Activated T-helper 1 cell treated with anti-CD3 and anti-CD28 coated beads, Interleukin-12 subunit alpha, Interleukin-12 subunit beta, Interleukin-2, Interleukin-4 antibody, amounts not matched to agents 30 ng/mL and 10 ng/mL and 1 ng/mL, durations not matched to agents 14 hours and 24 hours and 36 hours (primary cell): ENCODE measurements at places on chromosomes 2 and 18. TPM values are rescaled to one million over a fixed set of nuclear protein-coding genes. Genes with fewer than 3 reads are reported as not detected.
A peak's percentile ranks its signal among the peaks of the same experiment; 100 is the strongest.

DNA sequence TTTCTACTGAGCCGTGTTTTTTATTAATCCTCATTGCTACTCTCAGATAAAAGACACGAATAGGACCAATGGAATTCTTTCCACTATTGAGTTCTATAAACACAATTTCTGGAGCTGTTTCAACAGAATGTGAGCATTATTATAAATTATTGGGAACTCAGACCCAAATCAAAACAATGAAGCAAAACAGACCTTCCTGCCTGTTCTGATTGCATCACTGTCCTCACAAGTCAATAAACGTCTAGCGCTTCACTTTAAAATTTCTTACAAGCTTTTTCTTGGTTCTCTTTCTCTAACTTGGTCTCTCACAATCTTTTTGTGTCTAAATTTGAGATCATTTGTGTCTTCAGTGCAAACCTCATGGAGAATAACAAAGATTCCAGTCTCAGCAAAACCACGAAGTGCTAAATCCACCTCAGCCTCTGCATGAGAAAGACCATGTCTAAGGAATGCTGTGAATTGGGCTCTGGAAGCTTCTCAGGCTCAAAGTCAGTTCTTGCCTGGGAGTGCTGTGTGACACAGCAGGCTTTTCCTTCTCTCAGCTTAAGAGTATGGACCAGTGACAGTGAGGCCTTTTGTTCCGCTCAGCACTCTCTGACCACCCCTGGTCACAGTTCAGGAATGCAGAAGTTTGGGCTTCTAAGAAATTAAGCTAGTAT lies 22.8 kb downstream of the ARHGAP28 start:
- H3K36me3 ChIP-seq, result no peaks in the 10 kb centered on the region
- DNase-seq, result no peak
- no peaks in the 10 kb centered on the region for H3K27me3 ChIP-seq
- H3K4me1 ChIP-seq, result no peaks in the 10 kb centered on the region

- H3K4me3 ChIP-seq, result no peak overlapping the region
- H3K36me3 ChIP-seq, result no peaks in the 10 kb centered on the region
- DNase-seq, result no peak
- no peaks in the 10 kb centered on the region for H3K4me1 ChIP-seq
- H3K27ac ChIP-seq, result no peak overlapping the region
Measured at GRCh38 chr2:204373942-204374341, 171.3 kb upstream of the PARD3B start.

Gene RNF149
- 54.8 and 55.9 TPM in 2 replicates for total RNA-seq

DNA sequence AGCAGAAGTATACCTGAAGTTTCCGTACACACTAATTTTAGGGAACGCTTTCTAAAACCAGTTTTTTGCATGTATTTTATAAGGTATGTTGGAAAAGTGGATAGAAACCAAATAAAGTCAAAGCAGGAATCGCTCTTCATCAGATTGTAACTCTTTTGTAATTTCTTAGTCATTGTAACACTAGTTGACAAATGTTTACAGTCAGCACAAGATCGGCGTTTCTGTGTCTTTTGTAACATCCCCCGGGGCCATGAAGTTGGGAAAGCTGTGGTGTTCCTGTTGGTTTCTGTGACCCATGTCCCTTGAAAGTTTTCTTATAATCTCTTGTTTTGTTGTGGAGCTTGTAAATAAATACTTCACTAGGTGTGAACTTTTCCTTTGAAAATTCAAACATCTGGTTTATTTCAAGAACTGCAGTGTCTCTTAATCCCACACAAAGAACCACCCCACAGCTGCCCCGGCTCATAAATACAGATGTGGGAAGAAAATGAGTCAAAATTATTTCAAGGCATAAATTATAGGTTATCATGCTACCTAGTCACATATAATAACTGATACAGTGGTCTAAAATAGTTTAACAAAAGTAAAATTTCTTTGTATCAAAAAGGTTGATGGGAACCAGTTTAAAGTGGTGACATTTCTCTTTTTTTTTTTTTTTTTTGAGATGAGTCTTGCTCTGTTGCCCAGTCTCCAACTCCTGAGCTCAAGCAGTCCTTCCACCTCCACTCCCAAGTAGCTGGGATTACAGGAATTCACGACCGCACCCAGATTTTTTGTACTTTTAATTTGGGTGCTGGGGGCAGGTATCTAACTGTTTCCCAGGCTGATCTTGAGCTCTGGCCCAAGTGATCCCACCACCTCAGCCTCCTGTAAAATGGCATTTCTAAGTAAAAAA lies 751 bp upstream of the NMI start:
- peaks cover 44% of the 10 kb centered on the region for H3K4me1 ChIP-seq
- H3K4me3 ChIP-seq, result peak overlapping the region; percentile 88
- H3K36me3 ChIP-seq, result peaks cover 14% of the 10 kb centered on the region
- peak overlapping the region; percentile 98 for H3K27ac ChIP-seq

Gene ACADL
- not detected in 2 replicates for total RNA-seq

Gene HOXD9
- not detected in 2 replicates for total RNA-seq

GRCh38 chr2:88680266-88680902 lies 11.1 kb upstream of the RPIA start:
- H3K27me3 ChIP-seq, result peaks cover 2% of the 10 kb centered on the region
- no peaks in the 10 kb centered on the region for H3K4me1 ChIP-seq
- no peak for DNase-seq
- no peak overlapping the region for H3K27ac ChIP-seq

Gene XDH
- total RNA-seq, result not detected in 2 replicates

Gene KCNK3
- total RNA-seq, result not detected in 2 replicates

Gene PLCL1
- 0.62 and 0.78 TPM in 2 replicates for total RNA-seq

Gene AQP12A
- not detected in 2 replicates for total RNA-seq

DNA sequence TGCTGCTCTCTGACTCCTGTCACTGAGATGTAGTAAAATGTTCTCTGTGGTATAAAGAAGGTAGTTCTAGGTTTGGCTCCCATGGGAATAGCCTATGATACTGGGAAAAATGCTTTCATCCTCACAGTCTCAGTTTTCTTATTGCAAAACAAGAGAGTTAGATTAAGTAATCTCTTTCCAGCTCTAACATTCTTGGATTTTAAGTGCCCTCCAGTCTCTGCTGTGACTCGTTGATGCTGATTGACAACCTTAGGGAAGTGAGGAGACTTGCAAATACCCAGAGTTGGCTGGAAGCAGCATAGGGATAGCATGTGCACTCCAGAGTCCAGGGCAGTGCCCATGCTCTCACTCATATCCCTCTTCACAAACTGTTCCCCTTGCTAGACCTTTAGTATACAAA lies 534.9 kb downstream of the SLC4A3 start:
- no peak for DNase-seq
- H3K36me3 ChIP-seq, result no peaks in the 10 kb centered on the region
- no peak overlapping the region for H3K27ac ChIP-seq
- H3K4me1 ChIP-seq, result no peaks in the 10 kb centered on the region
